ENCODE measurements at places on chromosomes 3 and 15. TPM values are rescaled to one million over a fixed set of nuclear protein-coding genes. Genes with fewer than 3 reads are reported as not detected.

The PAK2 gene
- 24.4 TPM for total RNA-seq

The MUSTN1 gene
- total RNA-seq = 132 TPM

The GRIP2 gene
- 0.21 TPM for total RNA-seq

The SPESP1 gene
- 6.1 TPM for total RNA-seq

The RETNLB gene
- total RNA-seq = not detected

The MME gene
- 1.5 TPM for total RNA-seq

The DUOXA2 gene
- total RNA-seq = 0.32 TPM

The CXCR6 gene
- 2.1 TPM for total RNA-seq

The IL5RA gene
- not detected for total RNA-seq

The MYO5A gene
- 55.0 TPM for total RNA-seq

Measured in ascending aorta (tissue), 2 donors.